ENCODE measurements at places on chromosomes 4 and X.

- DNase-seq, result no peak
These were observed 38.1 kb downstream of the PNPLA4 start for GRCh38 chrX:7889135-7889534.

- DNase-seq, result no peak
These were observed 4.1 kb upstream of the USP11 start for GRCh38 chrX:47228550-47229270.

GRCh38 chrX:111039606-111040005 is 56.4 kb upstream of the PAK3 start:
- no peak for DNase-seq

- no peak for DNase-seq
These were observed 92.5 kb upstream of the ENPP6 start for GRCh38 chr4:184310171-184310567.

- no peak for DNase-seq
These were observed 18.8 kb upstream of the RPL34 start for GRCh38 chr4:108601532-108601931.

GRCh38 chrX:84259868-84260267 is 71.9 kb upstream of the RPS6KA6 start:
- no peak for DNase-seq

DNA sequence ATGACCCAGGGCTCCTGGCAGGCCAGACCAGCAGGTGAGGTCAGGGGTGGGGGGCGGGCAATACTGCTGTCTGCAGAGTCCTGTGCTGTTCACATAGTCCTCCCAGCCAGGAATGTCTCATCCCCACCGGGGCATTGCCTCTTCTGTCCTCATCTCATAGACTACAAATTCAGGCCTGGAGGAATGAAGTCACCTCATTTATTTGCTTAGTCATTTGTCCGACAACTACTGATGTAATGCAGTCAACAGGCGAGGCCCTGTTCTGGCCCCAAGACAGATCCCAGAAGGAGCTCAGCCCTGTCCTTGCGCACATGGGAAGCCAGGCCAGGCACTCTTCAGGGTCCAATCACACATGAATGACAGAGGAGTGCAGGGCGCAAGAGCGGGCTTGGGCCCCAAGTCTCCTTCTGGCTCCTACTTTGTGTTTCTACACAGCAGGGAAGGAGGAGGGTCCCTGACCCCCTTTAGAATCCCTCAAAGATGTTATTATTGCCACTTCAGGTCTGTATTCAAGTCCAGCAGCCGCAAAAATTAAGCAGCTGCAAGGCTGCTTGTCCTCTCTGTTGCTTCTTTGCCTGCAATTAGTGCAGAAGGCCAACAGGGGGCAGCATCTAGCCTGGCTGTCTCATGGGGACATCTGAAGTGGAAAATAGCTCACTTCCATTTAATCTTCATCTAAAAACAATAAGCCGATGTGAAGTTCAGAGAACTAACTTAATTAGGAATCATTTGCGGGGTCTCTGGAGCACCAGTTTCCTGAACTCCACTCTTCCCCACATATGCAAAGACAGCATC is 15.2 kb upstream of the HMX1 start:
- no peak for DNase-seq

GRCh38 chr4:140693562-140693961 is 62.6 kb downstream of the TBC1D9 start:
- DNase-seq, result no peak

DNA sequence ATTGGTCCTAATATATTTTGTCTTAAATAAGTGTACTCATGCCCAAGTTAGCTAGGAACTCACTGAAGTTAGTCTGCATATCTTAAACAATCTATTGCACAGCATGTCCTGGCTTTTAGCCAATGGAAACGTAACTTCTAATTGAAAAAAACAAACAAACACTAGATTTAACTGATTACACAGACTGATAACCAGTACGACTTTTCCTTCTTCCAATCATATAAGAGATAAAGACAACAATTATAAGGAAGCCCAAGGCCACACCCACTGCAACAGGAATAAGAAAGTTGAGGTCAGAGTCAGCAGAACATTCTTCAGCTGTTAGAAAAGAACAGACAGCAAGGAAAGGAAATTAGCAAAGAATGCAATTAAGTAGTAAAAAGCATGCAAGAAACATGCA is 40.8 kb downstream of the LAMP2 start:
- no peak for DNase-seq

DNA sequence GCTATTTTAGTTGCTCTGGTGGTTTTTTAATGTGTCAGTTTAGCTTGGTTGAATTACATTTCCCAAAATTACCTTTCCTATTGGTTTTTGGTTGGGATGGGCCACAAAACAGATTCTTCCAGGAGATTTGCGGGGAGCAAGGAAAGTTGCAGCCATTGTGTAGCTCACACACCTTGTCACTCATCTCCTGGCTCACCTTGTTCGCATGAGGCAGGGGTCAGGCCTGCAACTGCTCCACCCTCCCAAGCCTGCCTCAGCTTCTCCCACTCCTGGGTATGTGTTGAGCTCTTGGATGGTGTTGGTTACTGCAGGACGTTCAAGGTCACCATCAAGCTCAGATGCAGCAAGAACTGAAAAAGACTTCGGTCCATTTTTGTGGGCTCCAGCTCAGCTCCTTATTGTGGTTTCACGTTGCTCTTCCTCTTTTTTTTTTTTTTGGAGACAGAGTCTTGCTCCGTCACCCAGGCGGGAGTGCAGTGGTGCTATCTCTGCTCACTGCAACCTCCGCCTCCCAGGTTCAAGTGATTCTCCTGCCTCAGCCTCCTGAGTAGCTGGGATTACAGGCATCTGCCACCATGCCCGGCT is 95.6 kb upstream of the METTL14 start:
- no peak for DNase-seq

DNA sequence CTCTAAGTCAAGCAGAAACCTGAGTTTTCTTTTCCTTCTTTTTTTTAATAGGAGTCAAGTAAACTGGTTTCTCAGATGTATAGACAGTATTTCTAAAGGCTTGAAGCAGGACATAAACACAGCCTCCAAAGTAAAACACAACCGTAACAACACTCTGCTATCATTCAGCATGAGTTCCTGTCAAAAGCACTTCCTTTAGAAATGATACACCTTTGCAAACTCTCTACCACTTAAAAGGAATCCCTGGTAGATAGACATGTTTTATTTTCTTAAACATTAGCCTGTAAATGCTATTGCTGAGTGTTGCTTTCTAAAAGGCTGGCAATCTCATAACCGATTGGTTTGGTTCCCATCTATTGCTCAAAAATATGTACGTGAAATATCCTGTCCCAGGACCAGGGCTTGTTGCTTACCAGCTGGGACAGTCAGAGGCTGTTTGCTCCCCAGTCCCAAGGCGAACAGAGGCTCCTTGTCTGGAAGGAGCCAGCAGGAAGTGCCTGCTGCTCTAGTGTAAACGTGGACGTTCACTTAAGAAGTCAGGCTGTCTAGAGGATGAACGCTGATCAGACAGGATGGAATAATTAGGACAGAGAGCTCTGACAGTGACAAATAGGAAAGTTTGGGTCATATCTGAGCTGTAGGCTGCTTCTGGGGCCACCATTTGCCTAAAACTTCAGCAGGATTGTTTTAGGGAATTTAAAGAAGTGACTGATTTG is 173.9 kb upstream of the KLF3 start:
- DNase-seq, result no peak

DNA sequence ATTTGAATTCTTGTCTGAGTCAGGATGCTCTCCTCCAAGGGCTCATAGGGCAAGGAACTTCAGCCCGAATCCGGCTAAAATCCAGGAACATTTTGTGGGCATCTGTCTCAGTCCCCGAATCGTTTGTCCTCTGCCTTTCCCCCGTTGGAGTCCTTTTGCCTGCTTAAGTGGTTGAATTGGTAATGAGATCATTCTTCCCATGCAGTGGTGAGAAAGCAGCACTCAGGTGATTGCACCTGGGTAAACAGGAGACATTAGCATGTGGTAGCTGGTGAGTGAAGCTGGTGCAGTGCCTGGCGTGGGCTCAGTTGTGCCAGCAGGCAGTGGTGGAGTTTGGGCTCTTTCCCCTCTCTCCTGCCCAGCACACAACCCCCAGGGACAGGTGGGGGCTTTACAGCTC is 61.9 kb upstream of the MTM1 start:
- no peak for DNase-seq

DNA sequence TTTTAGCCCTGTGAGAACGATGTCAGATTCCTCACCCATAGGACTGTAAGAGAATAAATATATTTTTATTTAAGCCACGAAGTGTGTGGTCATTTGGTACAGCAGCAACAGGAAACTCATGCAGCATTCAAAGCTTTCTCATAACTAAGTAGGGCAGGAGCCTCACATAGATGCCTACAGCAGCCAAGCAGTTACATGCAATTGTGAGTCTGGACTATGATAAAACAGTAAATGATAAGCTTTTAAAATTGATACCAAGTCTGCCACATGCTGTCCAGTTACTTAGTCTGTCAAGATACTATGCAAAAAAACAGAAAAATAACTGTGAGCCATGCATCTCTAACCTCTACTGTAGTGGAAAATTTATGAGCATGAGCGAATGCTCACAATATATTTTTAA is 359.6 kb downstream of the HS3ST1 start:
- no peak for DNase-seq

DNA sequence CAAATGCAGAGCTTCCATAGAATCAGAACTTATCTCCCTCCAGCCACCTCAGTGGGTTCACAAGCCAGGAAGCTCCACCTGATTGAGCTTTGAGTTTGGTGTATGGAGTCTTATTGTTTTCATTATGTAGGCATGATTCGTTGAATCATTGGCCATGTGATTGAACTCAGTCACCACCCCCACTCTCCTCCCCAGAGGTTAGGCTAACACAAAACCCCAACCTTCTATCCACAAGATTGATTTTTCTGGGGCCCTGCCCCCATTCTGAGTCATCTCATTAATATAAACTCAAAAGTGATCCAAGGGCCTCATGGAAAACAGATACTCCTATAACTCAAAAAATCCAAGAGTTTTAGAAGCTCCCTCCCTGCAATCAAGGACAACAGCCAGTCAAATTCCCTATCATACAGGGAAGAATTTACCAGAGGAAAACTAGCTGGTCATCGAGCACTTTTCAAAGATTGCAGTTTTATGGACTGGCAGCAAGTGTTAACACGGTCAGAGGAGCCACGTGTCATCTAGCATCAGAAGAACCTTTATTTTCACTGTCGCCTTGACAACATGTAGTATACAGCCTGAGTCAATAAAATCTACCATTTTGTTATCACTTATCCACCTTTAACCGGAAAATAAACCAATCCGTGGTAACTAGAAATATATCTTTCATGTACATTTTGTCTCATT is 35.9 kb upstream of the GUCY1B1 start:
- DNase-seq, result no peak

DNA sequence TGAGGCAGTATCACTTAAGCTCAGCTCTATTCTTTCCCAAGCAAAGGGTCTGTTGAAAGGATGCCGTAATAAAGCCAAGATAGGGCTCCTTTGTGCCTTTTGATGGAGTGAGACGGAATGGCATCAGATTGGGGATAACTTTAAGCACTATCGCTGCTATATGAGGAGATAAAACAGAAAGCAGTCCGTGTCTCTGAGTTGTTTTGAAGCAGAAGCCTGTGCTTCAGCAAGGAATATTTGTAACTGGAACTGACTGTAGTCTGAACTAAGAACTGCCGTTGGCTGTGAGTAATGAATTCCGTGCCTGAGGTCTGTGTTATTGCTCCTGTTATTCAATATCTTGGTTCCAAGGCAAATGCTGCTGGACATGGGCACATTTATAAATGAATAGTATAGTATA is 297.4 kb downstream of the ANKRD50 start:
- DNase-seq, result no peak

DNA sequence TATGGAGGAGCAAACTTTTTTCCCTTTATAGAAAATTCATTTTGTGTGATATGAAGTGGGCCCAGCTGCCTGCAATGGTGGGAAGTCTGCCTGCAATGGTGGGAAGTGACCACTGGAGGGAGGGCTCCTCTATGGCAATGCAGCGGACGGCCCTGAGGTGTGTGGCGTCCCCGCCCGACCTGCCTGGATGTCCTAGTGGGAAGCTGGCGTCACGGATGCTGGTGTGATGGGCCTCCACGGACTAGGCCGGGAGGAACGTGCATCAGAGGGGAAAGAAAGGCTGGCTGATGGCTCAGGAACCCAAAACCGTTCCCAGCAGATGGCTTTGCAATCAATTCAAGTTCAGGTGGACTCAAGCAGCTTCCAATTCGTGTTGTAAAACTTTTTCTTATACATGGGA is 177.9 kb downstream of the AFAP1 start:
- DNase-seq, result peak; percentile 87

- DNase-seq, result no peak
These were observed 67.0 kb downstream of the GPC3 start for GRCh38 chrX:133918361-133918771.

GRCh38 chr4:16472537-16472936 is 246.3 kb upstream of the TAPT1 start:
- DNase-seq, result no peak

DNA sequence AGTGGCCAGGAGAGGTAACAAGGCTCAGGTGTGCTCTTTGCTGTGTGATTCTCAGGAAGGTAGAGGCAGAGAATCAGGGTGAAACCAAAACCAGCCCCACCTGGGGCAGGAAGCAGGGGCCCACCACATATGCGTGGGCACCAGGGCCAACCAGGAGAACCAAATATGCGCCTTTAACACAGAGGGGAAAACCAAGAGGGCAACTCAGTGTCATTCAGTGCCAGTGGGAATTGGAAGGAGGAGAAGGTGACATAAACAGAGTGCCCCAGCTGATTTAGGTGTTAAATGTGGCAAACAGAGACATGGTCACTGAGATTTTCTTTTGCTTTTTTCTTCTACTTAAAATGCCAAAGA is 106.8 kb upstream of the MAMLD1 start:
- no peak for DNase-seq

GRCh38 chrX:32868524-32868895 is 342.8 kb downstream of the DMD start:
- DNase-seq, result no peak

DNA sequence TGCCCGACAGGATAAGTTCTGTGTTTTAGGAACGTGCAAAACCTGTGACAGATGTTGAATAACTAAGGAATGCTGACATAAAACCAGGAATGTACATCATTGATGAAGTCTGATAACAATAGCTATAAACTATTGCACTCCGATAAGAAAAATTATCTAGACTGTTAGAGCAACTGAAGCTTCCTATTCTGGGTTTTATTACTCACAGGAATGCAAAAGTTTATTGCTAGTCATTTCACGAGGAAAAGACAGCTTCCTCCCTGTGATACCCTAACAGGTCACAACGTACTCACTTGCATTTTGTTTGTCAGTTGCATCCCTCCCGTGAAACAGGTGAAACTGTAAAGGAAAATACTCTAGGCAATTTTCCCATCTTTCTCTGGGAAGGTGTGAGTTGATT is 65.9 kb downstream of the CLDN22 start:
- DNase-seq, result no peak

GRCh38 chr4:108830509-108831244 is 67.8 kb upstream of the ETNPPL start:
- DNase-seq, result no peak

All from D721Med (cell line).